ENCODE measurements at places on chromosomes 3 and 15. TPM values are rescaled to one million over a fixed set of nuclear protein-coding genes. Genes with fewer than 3 reads are reported as not detected.

The PAK6 gene
- total RNA-seq, result 0.13 TPM

The PRR23E gene
- total RNA-seq, result not detected

The FILIP1L gene
- total RNA-seq, result 32.1 TPM

The CNTN3 gene
- total RNA-seq, result 3.4 TPM

The ZNF501 gene
- 7.3 TPM for total RNA-seq

The PARP14 gene
- total RNA-seq, result 49.3 TPM

The DNAH12 gene
- under 0.01 TPM for total RNA-seq

The DAZL gene
- total RNA-seq, result not detected

The CRYBG3 gene
- 27.3 TPM for total RNA-seq

The GOLGA8T gene
- total RNA-seq, result 0.26 TPM

The CDHR4 gene
- total RNA-seq, result 0.06 TPM

The LXN gene
- total RNA-seq, result 157 TPM

The TRPM1 gene
- total RNA-seq, result not detected

The FBXO40 gene
- total RNA-seq, result not detected

The SAMD7 gene
- total RNA-seq, result not detected

The SLC12A8 gene
- total RNA-seq, result 1.3 TPM

The MB21D2 gene
- 2.2 TPM for total RNA-seq

The GPX1 gene
- 415 TPM for total RNA-seq

The NDN gene
- 39.4 TPM for total RNA-seq

The TRIM71 gene
- not detected for total RNA-seq

The CPNE9 gene
- total RNA-seq, result not detected

The SLC51B gene
- total RNA-seq, result not detected

The NPHP3 gene
- total RNA-seq, result 20.7 TPM

The LRRC58 gene
- 23.3 TPM for total RNA-seq

The DCP1A gene
- 9.1 TPM for total RNA-seq

The CYP8B1 gene
- total RNA-seq, result not detected

The CCDC13 gene
- total RNA-seq, result 0.50 TPM

The TLR9 gene
- under 0.01 TPM for total RNA-seq

The ACAN gene
- total RNA-seq, result 21.0 TPM

The RGMA gene
- 0.40 TPM for total RNA-seq

The ADAMTS17 gene
- total RNA-seq, result 15.2 TPM

The GOLGA6L9 gene
- 1.1 TPM for total RNA-seq

The TGM4 gene
- total RNA-seq, result not detected

The ANP32A gene
- 54.3 TPM for total RNA-seq

The CHRFAM7A gene
- 2.5 TPM for total RNA-seq

The ADGRG7 gene
- 52.7 TPM for total RNA-seq

The LDHAL6B gene
- total RNA-seq, result not detected

The CCR9 gene
- not detected for total RNA-seq

The ASB14 gene
- total RNA-seq, result under 0.01 TPM

The LMAN1L gene
- total RNA-seq, result 0.25 TPM

Measured in aortic smooth muscle cell (primary cell).